Stimulated activated CD8-positive, alpha-beta memory T cell treated with anti-CD3 and anti-CD28 coated beads, Interleukin-4, amount 100 ng/mL, for 48 hours (primary cell): ENCODE measurements at places on chromosomes 3 and 15.

GRCh38 chr3:49397470-49397869 is 14.3 kb downstream of the RHOA start:
- DNase-seq, result no peak

GRCh38 chr3:167350245-167350862 is 29.7 kb downstream of the ZBBX start:
- no peak for DNase-seq

DNA sequence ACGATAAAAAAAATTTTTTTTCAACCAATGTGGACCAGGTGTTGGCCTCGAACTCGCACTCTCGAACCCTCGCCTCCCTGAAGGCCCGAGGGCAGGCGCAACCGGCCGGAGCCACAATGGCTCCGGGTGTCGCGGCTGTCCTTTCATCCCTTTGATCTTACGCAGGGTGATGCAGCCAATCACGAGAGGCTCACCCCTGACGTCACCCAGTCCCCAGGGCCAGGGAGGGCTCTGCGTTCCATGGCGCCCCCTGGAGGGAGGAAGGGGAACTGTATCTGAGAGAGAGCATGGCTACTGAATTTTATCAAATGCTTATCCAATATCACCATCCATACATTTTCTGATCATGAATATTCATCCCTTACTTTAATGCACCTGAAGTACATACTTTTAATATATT is 15.4 kb upstream of the GMNC start:
- peak; percentile 54 for DNase-seq

DNA sequence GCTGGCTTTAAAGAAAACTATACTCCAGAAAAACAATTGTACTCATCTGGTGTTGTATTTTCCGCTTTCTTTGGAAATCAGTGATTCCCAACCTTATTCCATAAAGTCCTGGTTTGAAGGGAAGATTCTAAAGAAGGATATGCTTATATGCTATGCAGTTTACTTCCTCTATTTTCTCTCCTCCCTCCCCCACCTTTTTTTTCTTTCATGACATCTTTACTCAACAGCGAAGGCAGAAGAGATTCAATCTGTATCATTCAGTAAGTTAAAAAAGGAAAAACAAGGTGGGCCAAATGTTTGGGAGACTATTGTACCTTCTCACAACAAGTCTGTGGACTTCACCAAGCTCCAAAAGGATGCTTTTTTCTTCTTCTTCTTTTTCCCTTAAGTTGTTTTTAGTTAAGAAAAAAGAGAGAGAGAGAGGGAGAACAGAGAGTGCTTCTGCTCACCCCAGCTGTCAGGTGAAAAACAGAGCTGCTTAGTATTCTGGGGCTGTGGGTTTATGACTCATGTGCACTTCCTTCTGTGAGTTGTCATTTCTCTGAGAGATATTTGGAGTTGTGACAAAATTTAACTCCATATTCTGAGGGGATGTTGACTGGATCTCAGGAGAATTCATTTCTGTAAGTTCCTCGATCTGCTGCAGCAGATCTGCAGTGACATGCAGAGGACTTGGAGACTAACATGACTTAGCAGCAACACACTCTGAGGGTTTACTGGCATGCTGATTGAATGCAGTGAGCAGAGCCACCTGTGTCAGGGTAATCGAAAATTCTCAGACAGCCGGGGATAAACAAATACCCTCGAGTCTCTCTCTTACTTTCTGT is 70.7 kb downstream of the SSR3 start:
- peak; percentile 45 for DNase-seq

GRCh38 chr3:193465992-193466608 is 87.5 kb upstream of the ATP13A5 start:
- no peak for DNase-seq
